ENCODE measurements at places on chromosomes 12 and 14. TPM values are rescaled to one million over a fixed set of nuclear protein-coding genes. Genes with fewer than 3 reads are reported as not detected.

DNA sequence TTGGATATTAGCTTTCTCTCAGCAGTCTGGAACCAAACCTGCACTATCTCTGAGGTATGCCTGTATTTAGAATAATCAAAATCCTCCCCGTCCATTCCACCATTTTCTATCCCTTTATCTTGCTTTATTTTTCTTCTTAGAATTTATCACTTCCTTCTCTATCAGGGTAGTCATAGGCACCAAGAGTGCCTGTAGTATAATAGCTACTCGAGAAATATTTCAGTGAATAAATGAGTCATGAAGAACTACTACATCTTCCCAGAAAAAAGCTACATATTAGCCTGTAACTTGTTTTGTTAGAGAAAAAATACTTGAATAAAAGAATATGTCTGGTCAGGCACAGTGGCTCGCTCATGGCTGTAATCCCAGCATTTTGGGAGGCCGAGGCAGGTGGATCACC lies 4.3 kb downstream of the SLC2A14 start:
- no peak for DNase-seq

Gene FAM181A
- not detected for total RNA-seq

Gene TCHP
- total RNA-seq: 19.0 TPM

DNA sequence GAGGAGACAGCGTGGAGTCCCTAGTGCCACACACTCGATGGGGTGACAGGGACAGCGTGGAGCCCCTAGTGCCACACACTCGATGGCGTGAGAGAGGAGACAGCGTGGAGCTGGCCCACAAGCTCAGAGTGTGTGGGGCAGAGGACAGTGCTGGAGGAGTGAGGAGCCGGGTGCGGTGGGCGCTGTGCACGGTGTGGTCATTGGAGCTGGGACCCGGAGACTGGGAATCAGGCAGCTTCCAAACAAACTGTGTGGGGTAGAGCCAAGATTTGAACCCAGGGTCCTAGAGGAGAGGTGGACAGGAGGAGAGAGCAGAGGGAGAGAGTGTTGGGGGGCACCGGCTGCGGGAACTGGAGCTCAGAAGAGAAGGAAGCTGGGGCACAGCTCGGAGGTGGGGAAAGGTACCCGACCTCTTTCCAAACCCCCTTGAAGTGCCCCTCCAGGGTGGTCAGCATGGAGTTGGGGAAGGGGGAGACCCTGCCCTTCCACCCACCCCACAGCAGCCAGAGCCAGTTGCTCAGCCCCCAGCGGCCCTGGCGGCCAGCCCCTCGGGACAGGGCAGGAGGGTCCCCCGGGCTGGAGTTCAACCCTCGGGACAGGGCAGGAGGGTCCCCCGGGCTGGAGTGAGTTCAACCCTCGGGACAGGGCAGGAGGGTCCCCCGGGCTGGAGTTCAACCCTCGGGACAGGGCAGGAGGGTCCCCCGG lies 91.0 kb downstream of the NOC4L start:
- no peak for DNase-seq

Gene AKAP5
- 2.5 TPM for total RNA-seq

- no peak for DNase-seq
Observed at GRCh38 chr14:81206115-81206514, 14.6 kb downstream of the GTF2A1 start.

Gene DTX1
- total RNA-seq: not detected

GRCh38 chr12:57983146-57983857 lies 41.9 kb downstream of the ATP23 start:
- DNase-seq: peak; percentile 92

Gene DDX55
- 40.9 TPM for total RNA-seq

- DNase-seq: no peak
Observed at GRCh38 chr14:22748206-22748605, 18.3 kb upstream of the OXA1L start.

Gene LALBA
- total RNA-seq: not detected

Gene SPX
- 3.5 TPM for total RNA-seq

GRCh38 chr14:55892906-55893305 lies 225.3 kb upstream of the PELI2 start:
- DNase-seq: peak; percentile 31

DNA sequence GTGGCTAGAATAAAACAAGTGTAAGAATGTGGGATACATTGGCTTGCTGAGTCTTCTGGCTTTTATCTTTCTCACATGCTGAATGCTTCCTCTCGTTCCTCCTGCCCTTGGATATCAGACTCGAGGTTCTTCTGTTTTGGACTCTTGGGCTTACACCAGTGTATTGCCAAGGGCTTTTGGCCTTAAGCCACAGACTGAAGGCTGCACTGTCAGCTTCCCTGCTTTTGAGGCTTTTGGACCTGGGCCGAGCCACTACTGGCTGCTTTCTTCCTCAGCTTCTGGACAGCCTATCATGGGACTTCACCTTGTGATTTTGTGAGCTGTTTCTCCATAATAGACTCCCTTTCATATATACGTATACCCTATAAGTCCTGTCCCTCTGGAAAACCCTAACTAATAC lies 300.9 kb upstream of the STXBP6 start:
- no peak for DNase-seq

- peak; percentile 80 for DNase-seq
Observed at GRCh38 chr14:50955373-50956043, 11.2 kb upstream of the PYGL start.

- DNase-seq: no peak
Observed at GRCh38 chr14:23153851-23154796, 29.3 kb downstream of the SLC7A8 start.

GRCh38 chr12:69991690-69992288 lies 166.8 kb downstream of the MYRFL start:
- DNase-seq: peak; percentile 70

DNA sequence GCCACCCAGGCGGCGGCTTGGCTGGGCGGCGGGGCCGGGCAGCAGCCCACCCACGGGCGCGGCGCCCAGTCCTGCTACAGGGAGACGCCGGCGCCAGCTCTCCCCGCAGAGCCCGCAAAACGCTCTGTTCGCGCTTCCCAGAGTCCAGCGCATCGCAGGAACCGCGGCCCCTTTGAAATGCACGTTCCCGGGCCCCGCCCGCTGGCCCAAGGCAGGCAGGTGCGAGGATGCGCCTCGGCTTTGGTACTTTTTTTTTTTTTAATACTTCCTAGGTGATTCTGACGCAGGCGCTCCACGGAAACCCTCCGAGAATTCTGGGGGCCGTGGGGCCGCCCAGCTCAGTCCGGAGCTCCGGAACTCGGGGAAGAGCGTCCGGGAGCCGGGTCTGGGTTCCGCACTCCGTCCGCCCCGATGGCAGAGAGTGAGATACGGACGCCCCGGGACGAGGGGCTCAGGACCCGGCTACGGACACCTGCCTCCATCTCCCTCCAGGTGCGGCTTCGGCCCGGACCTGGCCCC lies 483 bp downstream of the POC1B start:
- DNase-seq: no peak

GRCh38 chr12:62933602-62934238 lies 1.2 kb downstream of the PPM1H start:
- DNase-seq: no peak

DNA sequence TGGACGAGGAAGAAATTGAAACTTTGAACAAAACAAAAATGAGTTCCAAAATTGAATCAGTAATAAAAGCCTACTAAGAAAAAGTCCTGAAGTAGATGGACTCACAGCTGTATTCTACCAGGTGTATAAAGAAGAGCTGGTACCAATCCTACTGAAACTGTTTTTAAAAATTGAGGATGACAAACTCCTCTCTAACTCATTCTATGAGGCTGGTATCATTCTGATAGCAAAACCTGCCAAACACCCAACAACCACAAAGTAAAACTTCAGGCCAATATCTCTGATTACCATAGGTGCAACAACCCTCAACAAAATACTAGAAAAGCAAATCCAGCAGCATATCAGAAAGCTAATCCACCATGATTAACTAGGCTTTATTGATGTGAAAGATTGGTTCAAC lies 33.9 kb upstream of the LDHB start:
- no peak for DNase-seq

Gene TEAD4
- 59.0 TPM for total RNA-seq

DNA sequence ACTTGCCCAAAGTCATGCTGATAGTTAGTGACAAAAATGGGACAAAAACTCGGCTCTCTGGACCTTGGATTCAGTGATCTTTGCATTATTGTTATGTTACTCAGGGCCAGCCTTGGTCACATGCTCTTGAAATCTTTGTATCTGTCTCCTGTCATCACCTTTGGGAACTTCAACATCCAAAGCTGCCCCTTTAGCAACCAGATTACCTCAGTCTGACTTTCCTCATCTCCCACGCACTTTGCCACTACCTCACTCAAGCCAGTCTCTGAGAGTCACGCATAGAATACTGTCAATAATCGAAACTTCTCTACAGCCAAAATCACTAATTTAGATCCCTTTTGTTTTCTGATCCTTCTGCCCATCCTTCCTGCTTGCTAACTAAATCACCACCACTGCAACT lies 90.8 kb upstream of the DAAM1 start:
- DNase-seq: no peak

Gene VDR
- total RNA-seq: 0.10 TPM

DNA sequence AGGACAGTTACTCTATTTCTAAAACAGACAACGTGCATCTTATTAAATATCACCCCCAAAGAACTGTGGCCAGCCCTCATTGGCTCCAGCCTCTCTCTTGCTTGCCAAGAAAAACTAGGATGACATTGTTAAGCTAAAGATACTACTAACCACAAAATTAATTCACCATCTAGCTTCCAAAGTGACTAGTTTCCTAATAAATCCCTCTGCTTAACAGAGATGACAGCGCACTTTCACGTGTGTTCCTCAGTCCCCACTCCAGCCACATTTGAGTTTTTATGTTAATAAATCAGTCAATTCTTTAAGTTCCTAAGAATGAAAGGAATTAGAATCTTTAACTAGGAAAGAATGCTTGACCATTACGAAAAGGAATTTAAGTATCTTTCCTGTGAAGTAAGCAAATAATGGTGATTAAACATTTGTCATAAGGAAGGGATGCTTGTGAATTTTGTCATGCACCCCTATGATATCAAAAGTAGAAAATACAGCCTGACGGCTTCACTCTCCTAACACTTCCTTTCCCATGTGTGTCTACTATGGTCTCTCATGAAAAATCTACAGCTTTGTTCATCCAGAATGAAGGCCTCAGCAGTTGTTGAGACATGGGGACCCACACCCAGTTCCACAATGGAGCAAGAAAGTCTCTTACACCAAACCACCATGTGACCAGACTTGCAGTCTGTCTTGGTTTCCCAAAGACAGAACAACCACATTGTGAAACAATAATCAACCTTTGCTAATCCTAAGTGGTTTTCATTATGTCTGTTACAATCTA lies 8.1 kb downstream of the CORO1C start:
- no peak for DNase-seq

DNA sequence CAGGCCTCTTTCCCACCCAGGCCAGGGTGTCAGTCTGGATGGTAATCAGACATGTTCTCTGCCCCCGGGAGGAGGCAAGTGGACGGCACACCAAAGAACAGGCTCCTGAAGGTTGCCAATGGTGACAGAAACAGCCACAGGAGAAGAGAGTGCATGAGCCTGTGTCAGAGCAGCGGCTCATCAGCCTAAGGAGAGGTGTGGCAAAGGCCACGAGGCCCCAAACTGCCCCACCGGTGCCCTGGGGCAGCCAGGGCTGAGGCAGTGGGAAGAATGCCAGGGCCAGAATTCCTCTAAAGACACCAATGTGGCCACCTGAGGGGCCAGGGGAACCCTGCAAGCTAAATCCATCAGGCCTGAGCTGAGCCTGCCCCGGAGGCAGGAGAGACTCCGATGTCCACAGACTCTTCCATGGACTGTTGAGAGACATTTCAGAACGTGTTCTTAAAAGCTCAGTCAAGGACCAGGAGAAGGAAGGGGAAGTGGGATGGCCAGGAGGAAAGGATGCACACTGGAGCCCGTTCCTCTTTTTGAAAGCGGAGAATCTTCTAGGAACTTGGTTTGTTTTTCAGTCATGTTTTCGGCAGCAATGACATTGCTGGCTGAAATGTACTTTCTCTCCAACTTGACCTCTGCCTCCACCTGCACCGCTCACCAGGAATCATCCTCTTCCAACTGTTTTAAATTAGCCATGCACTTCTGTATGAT lies 176.3 kb upstream of the FKBP4 start:
- no peak for DNase-seq

Gene TAS2R42
- not detected for total RNA-seq

DNA sequence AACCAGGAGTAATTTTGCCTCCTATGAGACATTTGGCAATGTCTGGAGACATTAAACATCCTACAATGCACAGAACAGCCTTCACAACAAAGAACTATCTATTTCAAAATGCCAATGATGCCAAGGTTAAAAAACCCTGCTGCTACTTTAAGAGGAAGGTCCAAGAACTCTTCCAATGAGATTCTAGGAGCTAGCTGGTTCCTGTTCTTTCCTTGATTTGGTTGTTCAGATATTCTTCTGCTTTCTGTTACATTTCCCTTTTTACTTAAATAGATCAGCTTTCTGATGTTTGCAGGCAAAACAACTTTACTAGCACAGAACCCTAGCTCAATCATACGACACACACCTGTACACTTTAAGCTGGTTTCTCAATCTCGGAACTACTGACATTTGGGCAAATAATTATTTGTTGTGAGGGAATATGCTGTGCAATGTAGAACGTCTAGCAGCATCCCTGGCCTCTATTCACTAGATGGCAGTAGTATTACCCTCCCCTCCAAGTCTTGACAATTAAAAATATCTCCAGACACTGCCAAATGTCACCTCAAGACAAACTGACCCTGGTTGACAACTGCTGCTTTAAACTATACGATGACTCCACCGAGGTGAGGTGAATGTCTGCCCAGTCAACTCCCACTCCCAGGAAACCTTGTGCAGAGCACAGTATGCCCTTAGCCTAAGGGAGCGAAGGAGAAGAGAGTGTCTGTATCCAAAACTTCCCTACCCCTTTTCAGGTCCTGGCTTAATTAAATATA lies 4.4 kb downstream of the BLTP3B start:
- DNase-seq: no peak

DNA sequence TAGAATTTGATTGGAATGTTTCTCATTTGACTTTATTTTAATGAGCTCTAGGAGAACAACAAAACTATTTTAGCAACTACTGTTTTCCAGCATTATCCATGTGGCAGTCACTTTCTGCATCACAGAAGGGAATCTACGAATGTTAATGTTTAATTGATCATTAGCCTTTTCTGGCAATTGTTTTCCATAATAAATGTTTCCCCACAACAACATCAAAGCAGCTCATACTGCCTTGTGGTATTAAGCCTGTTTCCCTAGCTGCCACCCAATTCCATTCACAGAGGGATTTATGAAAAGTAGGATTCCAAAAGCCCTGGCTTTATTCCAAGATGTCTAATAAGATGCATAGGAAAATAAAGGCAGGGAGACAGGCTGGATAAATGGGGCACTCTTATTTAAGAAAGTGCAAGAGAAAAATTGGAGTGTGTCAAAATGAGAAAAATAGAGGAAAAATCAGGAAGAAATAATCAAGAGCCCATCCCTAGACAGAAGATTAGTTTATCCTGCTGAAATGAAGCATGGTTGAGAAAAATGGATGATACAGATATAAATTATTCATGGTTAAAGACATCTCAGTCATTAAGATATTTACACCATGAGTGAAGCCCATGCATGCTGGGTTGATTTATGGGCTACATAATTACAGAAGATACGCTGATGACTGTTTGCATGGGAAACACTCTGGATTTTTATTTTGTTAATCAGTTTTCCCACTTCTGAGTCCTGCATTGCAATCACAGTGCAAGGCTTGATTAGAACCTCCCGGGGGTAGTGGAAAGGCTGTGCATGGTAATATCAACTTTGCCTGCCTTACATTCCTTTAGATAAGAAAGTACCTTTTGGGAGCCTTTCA lies 180.3 kb downstream of the HELB start:
- peak; percentile 10 for DNase-seq
